Activated CD4-positive, alpha-beta T cell treated with anti-CD3 and anti-CD28 coated beads, Interleukin-2, amount 10 ng/mL, durations not matched to agents 7 days and 5 days (primary cell): ENCODE measurements at places on chromosomes 5 and 9. TPM values are rescaled to one million over a fixed set of nuclear protein-coding genes. Genes with fewer than 3 reads are reported as not detected.

FBXW11 gene
- 27.5 TPM for total RNA-seq

SPINK5 gene
- total RNA-seq = not detected

DNA sequence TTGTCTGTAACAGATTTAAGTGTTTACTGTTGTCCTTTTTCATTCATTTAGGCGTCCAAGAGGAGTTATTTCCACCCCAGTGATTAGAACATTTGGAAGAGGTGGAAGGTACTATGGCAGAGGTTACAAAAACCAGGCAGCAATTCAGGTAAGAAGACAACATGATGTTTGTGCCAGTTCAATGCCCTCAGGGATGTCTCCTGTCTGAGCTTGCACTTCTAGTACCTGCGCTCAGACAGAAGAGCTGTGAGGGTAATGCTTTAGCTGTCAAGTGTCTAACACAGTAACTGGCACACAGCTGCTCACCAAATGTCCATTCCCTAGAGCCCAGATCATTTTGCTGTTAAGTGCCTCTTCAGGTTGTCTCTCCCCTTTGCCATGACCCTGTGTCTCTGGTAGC lies 14.2 kb upstream of the PHF2 start:
- DNase-seq = no peak
- H3K27me3 ChIP-seq = no peaks in the 10 kb centered on the region
- H3K4me3 ChIP-seq = no peak overlapping the region
- peaks cover 16% of the 10 kb centered on the region for H3K4me1 ChIP-seq
- H3K27ac ChIP-seq = no peak overlapping the region

DNA sequence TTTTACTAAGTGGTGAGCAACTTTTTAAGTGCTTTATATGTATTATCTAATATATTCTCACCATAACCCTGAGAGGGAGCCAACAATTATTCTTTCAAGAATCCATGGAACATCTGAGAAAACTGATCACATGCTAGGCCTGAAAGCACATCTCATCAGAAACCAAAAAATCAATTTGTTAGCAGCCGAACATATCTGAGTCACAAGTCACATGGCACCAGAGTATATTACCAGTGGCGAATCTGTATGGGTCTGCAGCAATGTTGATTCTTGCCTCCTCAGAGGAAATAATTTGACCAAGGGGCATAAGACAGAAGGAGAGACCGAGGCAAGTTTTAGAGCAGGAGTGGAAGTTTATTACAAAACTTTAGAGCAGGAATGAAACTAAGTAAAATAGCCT lies 25.3 kb upstream of the SIL1 start:
- DNase-seq = no peak
- H3K4me1 ChIP-seq = no peaks in the 10 kb centered on the region
- no peak overlapping the region for H3K27ac ChIP-seq
- no peaks in the 10 kb centered on the region for H3K36me3 ChIP-seq
- no peak overlapping the region for H3K4me3 ChIP-seq

DNA sequence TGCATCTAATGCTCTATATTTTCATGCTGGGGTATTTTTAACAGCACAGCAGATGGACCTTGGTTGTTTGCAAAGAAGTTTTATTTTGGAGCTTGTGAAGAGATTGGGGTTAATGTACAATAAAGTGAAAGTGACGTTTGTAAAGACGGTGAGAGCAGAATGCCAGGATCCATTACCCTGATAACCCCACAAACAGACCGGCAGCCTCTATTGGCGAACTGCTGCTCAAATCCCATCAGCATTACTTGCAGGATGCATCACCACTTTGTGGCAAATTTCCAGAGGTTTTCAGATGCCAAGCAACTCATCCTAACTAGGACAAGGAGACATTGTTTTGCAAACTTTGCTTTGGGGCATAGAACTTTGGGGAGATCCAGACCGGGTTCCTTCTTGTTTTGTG lies 383.3 kb upstream of the ZNF462 start:
- no peak overlapping the region for H3K4me3 ChIP-seq
- no peak for DNase-seq
- no peaks in the 10 kb centered on the region for H3K36me3 ChIP-seq
- no peaks in the 10 kb centered on the region for H3K27me3 ChIP-seq

NIPSNAP3A gene
- total RNA-seq = 22.4 TPM

PFN3 gene
- not detected for total RNA-seq

LHX6 gene
- total RNA-seq = not detected

DNA sequence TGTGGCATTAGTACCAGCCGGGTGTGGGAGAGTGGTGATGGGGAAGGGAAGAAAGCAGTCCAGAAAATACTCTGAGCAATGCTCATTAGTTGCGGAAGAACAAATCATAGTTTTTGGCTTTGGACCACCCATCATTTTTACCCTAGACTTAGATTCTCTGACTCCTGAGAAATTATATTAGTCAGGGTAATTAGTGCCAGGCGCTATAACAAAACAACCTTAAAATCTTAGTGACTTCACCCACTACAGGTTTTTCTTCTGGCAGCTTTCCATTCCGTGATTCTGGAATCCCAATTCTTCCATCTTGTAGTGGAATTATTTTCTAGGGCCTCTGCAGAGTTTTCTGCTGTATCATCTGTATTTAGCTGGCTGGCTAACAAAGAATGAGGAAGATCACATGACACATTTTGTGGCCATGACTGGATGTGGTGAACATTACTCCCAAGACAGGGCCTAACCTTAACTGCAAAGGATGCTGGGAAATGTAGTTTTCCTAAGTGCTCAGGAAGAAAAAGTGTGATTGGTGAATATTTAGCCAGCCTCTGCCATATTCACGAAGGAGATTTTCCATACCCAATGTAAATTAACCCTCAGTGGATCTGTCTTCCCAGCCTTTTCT lies 373.0 kb upstream of the MEF2C start:
- H3K27me3 ChIP-seq = no peaks in the 10 kb centered on the region
- no peak for DNase-seq
- H3K27ac ChIP-seq = no peak overlapping the region
- no peaks in the 10 kb centered on the region for H3K36me3 ChIP-seq

- peaks cover 2% of the 10 kb centered on the region for H3K4me1 ChIP-seq
- no peak for DNase-seq
- H3K27ac ChIP-seq = no peak overlapping the region
- peaks cover 5% of the 10 kb centered on the region for H3K27me3 ChIP-seq
- H3K4me3 ChIP-seq = no peak overlapping the region
- H3K36me3 ChIP-seq = no peaks in the 10 kb centered on the region
Measured at GRCh38 chr9:110283751-110284150, 27.4 kb upstream of the TXN start.
